ENCODE measurements at places on chromosomes 1 and 21.

GRCh38 chr1:220235462-220235861 lies 36.8 kb downstream of the RAB3GAP2 start:
- no peak for DNase-seq

- DNase-seq, result no peak
Measured at GRCh38 chr1:158115126-158115525, 65.6 kb upstream of the CD1D start.

- DNase-seq, result no peak
Measured at GRCh38 chr1:237042892-237043576, 1.1 kb downstream of the RYR2 start.

- DNase-seq, result no peak
Measured at GRCh38 chr1:232653789-232654188, 23.9 kb upstream of the SIPA1L2 start.

GRCh38 chr1:202133001-202133400 lies 10.3 kb downstream of the GPR37L1 start:
- DNase-seq, result no peak

DNA sequence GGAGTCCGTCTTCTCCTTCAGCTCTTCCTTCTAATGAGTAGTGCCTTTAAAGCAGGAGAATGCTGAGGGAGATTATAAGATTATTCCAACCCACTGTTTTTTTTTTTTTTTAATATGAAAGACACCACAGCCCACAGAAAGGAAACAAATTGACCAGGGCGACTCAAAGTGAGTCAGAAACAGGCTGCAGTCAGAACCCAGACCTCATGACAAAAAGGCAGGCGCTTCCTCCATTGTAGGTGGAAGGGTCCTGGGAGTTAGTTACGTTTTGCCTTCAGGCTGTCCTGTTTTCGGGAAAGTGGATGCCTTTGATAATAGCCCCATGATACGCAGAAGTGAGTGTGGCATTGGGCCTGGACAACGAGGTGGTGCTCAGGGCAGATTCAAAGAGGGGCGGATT lies 21.0 kb downstream of the PLXNA2 start:
- no peak for DNase-seq

DNA sequence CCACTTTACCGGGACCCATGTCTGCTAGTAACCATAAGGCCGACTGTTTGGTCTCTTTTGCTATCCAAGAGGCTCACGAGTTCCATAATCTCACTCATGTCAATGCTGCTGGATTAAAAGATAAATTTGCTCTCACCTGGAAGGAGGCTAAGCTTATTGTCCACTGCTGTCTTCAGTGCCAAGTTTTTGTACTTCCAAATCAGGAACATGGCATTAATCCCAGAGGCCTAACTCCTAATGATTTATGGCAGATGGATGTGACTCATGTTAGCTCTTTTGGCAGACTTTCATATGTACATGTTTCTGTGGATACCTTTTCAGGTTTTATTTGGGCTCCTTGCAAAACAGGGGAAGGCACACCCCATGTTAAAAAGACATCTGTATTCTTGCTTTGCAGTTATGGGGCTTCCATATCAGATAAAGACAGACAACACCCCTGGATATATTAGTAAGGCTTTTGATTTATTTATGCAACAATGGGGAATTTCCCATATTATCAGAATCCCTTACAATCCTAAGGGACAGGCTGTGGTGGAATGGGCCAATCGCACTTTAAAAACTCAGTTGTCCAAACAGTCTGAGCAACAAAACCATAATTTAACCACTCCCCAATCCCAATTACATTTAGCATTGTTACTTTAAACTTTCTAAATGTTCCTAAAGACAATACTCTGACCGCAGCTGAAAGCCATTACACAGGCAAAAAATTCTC lies 162.7 kb downstream of the IER5 start:
- peak; percentile 88 for DNase-seq

DNA sequence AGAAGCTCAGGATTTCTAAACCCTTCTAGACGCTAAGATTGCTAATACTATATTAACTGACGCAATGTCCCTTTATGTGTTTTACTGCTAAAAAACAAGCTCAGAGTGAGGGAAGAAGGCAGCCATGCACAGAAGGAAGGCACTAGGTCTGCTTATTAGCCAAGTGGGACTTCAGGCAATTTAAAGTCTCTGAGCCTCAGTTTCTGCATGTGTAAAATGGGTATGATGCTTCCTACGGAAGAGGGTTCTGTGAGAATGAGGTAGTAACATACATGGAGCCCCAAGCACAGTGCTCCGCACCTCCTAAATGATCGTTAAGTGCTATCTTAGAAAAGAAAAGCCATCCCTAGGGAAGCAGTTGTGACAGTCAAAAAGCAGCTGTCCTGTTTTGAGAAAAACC lies 16.9 kb downstream of the MIS18A start:
- no peak for DNase-seq

- DNase-seq, result no peak
Measured at GRCh38 chr21:44557491-44558328, 885 bp downstream of the KRTAP10-3 start.

DNA sequence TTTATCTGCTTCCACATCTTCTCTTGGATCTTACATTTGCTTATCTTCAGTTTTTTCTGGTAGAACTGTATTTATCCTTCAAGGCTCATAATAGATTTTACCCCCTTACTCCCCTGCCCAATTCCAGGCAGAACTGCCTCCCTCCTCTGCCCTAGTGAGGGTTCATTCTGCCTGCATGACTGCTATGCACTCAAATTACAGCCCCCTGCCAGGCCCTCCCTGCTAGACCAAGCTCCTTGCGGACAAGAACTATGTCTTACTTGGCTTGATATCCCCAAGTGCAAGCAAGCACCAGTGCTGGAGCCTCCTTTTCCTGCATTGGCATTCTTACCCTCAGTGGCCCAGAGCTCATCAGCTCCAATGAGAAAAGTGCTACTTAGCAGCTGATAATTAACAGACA lies 18.1 kb downstream of the MAPKAPK2 start:
- DNase-seq, result no peak

DNA sequence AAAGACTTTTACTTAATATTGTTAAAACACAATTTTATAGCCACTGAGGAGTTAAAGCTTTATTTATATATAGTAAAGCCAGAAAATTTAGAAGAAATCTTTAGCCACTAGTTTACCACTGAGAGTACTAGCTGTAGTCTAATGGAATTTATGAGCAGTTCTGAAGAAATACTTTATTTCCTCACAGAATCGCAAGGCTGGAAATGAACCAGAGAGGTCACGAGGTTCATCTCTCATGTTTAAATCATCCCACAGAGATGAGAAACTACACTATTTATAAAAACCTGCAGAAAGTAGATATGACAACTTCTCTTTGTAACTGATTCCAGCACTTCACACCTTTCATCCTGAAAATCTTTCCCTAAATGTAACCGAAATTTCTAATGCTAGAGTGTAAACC lies 26.0 kb downstream of the ADGRL4 start:
- peak; percentile 8 for DNase-seq

DNA sequence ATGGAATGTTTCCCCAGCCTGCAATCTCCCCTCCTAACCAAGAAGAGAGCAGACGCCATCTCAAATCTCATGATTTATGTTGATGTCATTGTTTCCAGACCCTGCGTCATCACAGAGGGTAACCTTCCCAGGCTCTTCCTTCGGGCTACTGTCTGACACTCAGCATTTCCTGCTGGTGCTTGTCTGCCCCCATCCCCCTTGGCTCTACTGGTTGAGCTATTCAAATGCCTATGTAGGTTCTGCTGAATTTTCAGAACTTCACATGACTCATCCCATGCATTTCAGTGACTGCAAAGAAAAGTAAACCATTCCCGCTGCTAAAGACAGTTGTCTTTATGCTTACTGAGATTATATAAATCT lies 24.8 kb upstream of the ITPKB start:
- peak; percentile 66 for DNase-seq

GRCh38 chr21:45836694-45837670 lies 144.6 kb upstream of the COL6A1 start:
- no peak for DNase-seq

DNA sequence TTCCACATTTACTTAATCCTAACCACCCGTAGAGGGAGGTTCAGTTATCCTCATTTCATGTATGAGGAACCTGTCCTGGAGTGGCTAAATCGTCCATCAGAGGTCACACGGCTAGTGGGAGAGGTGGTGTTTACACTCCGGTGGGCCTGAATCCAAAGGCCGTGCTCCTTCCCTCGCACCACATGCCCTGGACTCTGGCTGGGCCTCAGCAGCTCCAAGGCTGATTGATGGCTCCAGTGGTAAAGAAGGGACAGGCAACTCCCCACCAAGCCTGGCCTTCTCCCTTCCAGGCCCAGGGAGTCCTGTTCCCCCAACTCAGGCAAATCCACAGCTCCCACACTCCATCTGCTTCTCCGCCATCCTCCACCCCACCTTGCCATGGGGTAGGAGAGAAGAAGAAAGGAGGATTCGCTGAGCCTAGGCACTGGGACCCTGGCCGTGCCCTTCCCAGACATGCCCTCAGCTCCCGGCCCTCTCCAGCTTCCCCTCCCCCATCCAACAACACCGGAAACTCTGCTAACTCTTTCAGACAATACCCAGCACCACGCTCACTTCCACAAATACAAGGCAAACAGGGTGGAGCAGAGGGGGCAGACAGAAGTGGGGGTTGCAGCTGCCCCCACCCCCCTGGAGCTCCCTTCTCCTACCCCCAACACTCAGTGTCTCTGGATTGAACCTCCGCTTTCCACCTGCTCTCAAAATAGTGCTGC lies 10.9 kb downstream of the ARHGEF2 start:
- DNase-seq, result no peak

DNA sequence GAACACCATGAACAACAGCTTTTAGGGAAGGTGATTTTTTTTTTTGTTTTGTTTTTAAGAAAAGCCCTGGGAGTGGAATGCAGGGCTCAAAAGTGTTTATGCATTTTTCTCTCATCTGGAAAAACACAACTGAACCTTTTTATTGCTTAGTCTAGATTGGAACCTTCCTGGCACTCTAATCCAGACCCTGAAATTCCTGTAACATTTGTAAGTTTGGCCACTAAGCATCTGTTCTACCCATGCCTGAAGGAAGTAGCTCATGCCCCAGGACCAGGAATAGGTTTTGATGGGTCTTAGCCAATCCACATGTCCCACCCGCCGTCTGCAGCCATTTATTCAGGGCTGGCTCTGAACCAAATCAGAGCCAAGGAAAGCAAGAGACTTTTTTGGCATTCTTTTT lies 39.7 kb upstream of the SLC2A1 start:
- DNase-seq, result peak; percentile 19

DNA sequence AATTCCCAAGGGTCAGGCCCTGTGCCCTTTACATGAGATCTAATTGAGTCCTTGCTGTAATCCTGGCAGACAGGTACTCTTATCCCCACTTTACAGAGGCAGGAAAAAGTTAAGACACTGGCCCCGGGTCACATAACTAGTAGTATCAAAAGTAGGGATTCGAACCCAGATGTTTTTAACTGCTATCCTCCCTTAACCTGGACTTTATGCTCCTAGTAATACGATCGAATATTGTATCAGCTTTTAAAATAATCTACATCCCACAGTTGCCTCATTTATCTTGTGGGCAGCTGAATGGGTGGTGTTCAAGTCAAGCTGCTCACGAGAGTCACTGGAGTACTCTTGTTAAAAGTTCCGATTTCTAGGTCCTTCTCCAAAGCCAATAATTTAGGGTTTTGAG lies 25.5 kb upstream of the TMEM51 start:
- no peak for DNase-seq

- DNase-seq, result peak; percentile 86
Measured at GRCh38 chr1:186155594-186155993, 219.5 kb downstream of the TPR start.

DNA sequence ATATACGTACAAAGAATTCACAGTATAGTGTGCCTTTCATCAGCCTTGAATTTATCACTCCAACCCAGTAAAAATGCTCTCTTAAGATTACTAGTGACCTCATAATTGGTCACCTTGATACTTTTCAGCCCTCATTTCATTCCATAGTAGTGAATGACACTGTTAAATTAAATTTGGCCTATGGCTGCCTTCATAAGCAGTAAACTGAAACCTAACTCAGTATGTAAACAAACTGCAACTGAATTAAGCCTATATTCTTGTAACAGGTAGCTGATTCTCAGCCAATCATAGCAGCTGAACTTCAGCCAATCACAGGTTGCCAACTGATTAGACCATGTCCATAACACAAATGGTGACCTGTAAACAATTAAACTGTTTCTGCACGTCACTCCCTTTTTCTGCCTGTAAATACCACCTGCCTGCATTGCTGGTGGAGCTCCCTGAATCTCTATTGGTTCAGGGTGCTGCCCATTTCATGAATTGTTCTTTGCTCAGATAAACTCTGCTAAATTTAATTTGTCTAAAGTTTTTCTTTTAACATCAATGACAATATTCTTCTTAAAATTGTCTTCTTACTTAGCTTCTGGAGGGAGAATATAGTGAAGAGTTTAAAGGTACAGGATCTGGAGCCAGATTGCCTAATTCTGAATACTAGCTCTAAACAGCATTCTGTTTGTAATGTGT lies 24.0 kb upstream of the CAMSAP2 start:
- DNase-seq, result no peak

GRCh38 chr1:205266611-205267305 lies 39.0 kb downstream of the TMCC2 start:
- no peak for DNase-seq

DNA sequence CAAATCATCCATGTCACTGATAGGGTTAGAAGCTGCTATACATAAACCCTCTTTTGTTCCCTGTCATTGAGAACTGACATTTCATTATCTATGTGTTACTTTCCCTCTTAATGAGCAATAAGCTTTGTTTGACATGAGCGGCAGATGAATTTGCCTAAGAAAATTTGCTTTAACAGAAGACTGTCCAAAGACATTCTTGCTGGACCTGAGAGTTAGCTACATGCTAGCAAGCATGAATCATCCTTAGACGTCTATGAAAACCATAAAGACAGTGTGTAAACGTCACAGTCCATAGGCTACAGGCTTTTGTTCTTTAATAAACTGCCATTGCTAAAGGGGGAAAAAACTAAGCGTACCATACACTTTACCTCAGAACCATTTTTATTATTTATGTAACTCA lies 73.1 kb downstream of the TNFSF4 start:
- DNase-seq, result no peak

DNA sequence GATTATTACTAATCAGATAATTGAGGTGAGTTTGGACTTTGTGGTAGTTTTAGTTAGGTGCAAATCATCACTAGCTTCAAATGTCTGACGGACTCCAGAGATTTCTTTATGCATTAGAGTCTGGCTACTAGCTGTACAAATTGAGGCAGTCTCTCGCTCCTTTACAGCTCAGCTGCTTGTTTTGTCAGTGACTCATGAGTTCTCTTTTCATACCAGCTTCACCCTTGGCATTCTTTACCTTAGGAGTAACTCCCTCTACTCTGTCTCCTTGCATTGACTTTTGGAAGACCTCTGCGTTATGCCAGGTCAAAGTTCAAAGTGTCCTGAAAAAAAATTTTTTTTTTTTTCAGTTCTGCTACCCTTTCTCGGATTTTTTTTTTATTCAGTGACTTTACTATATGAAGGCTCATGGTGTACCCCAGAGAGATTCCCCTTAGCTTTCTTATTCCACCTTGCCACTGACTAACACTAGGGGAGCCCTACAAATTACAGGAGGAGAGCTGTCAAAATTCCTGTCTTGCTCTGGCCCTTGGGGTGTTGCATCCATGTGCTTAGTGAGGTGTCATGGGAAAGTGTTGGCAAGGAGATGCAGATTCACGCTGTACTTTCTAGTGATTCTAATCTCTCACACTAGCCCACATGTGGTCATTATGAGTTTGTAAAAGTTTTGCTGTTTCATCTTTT lies 576.6 kb downstream of the ADGRL2 start:
- DNase-seq, result peak; percentile 12

- no peak for DNase-seq
Measured at GRCh38 chr1:115771094-115771846, 2.8 kb upstream of the CASQ2 start.

Measured in fibroblast of the aortic adventitia (primary cell).